ENCODE measurements at places on chromosomes 13 and 19. TPM values are rescaled to one million over a fixed set of nuclear protein-coding genes. Genes with fewer than 3 reads are reported as not detected.

Gene CCDC9
- total RNA-seq: 8.9 TPM

Gene AP1M2
- total RNA-seq: 2.4 TPM

- no peak for DNase-seq
These were observed 111.9 kb upstream of the MLNR start for GRCh38 chr13:49108196-49108595.

Gene C19orf67
- total RNA-seq: not detected

Gene CD33
- 18.3 TPM for total RNA-seq

GRCh38 chr19:35718345-35719041 lies 690 bp downstream of the KMT2B start:
- DNase-seq: no peak

- DNase-seq: no peak
These were observed 502.4 kb downstream of the MYO16 start for GRCh38 chr13:109131698-109132257.

Gene KLK14
- not detected for total RNA-seq

DNA sequence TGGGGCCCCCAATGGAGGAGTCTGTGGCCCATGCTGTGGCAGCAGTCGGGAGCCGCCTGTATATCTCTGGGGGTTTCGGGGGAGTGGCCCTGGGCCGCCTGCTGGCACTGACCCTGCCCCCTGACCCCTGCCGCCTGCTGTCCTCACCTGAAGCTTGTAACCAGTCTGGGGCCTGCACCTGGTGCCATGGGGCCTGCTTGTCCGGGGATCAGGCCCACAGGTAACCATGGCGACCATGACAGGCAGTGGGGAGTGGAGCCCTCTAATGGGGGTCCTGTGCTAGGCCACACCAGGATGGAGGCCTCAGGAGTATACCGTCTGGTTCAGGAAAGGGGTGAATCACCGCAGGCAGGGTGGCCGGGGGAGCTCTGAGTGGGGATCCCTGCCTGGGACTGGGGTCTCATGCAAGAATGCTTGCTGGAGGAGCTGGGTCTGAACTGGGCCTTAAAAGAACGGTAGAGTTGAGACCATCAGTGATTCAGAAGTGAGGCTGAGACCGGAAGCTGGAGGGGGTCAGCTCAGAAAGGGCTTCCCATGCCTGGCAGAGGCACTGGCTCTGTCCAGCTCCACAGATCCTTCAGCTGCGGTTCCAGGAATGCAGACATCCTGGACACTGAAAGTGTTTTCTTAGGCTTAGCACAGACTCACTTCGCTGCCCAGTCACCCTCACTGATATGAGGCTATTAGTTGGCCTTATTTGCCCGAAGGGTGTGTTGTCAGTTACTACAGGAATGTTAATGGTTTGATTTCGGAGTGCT lies 29.1 kb downstream of the CNFN start:
- DNase-seq: no peak

Gene HOMER3
- 16.6 TPM for total RNA-seq

Data from omental fat pad (tissue), 4 donors.